ENCODE measurements at places on chromosomes 11 and 22.

GRCh38 chr11:124880958-124881357, 15.7 kb downstream of the ROBO3 start:
- no peak overlapping the region for H3K27ac ChIP-seq
- peaks cover 37% of the 10 kb centered on the region for H3K4me1 ChIP-seq
- H3K4me3 ChIP-seq = no peak overlapping the region
- no peaks in the 10 kb centered on the region for H3K27me3 ChIP-seq
- no peak for DNase-seq

DNA sequence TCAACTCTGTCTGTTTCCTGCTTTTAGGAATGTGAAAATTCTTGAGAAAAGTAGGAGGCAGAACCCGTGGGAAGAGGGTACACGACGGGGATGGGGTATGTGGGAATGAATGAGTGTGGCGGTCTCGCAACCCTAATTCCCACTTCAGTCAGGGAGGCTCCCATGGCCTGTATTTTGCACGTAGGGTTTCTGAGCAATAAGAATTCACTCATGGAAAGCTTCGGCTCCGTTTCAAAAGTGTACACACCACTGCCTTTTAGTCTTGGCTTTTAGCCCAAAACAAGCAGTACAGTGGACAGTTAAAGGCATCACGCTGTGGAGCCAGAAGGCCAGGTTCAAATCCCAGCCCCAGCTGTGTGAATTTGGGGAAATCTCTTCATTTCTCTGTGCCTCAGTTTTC, 116.7 kb downstream of the MN1 start:
- peak overlapping the region; percentile 83 for H3K27ac ChIP-seq
- no peaks in the 10 kb centered on the region for H3K27me3 ChIP-seq
- no peak overlapping the region for H3K4me3 ChIP-seq
- H3K36me3 ChIP-seq = no peaks in the 10 kb centered on the region
- H3K4me1 ChIP-seq = peaks cover 23% of the 10 kb centered on the region

GRCh38 chr11:82907371-82907770, 5.8 kb downstream of the DDIAS start:
- H3K27me3 ChIP-seq = no peaks in the 10 kb centered on the region
- DNase-seq = no peak
- H3K27ac ChIP-seq = peak overlapping the region; percentile 75
- H3K4me3 ChIP-seq = no peak overlapping the region
- H3K36me3 ChIP-seq = no peaks in the 10 kb centered on the region

DNA sequence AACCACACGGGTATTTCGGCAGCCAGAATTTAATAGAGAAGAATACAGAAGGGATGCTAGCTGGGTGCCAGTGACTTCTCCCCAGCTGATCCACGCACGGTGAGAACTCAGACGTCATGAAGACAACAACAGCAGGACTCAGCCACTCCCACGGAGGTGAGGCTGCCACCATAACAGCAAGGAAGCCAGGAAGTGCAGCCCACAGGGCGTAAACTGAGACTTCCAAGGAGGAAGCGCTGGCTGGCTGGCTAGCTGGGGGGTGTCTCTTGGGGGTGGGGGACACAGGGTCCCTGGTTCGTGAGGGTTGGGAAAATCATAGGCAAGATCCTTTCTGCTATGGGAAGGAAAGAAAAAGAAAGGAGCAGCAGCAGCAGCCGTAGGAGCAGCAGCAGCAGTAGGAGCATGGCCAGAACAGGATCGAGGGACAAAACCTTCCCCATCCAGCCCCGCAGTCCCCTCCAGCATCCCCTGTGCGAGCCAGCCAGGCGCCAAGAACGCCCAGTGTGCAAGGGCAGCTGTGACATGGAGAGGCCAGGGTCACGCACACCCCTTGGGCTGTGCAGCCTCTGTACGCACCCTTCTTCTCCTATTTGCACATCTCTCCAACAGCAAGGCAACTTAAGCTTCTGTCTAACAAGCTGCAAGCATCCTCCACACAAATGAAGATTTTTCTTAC, 49.6 kb upstream of the SHANK2 start:
- H3K4me3 ChIP-seq = no peak overlapping the region
- H3K27me3 ChIP-seq = no peaks in the 10 kb centered on the region
- peak; percentile 2 for DNase-seq
- no peaks in the 10 kb centered on the region for H3K4me1 ChIP-seq

- no peaks in the 10 kb centered on the region for H3K27me3 ChIP-seq
- no peaks in the 10 kb centered on the region for H3K36me3 ChIP-seq
- no peak overlapping the region for H3K4me3 ChIP-seq
- no peaks in the 10 kb centered on the region for H3K4me1 ChIP-seq
- H3K27ac ChIP-seq = no peak overlapping the region
- DNase-seq = no peak
Observed at GRCh38 chr11:117885777-117886176, 9.3 kb upstream of the FXYD6 start.

GRCh38 chr11:44690651-44691050, 36.1 kb upstream of the TSPAN18 start:
- no peaks in the 10 kb centered on the region for H3K36me3 ChIP-seq
- H3K27me3 ChIP-seq = no peaks in the 10 kb centered on the region
- no peaks in the 10 kb centered on the region for H3K4me1 ChIP-seq
- no peak overlapping the region for H3K4me3 ChIP-seq

DNA sequence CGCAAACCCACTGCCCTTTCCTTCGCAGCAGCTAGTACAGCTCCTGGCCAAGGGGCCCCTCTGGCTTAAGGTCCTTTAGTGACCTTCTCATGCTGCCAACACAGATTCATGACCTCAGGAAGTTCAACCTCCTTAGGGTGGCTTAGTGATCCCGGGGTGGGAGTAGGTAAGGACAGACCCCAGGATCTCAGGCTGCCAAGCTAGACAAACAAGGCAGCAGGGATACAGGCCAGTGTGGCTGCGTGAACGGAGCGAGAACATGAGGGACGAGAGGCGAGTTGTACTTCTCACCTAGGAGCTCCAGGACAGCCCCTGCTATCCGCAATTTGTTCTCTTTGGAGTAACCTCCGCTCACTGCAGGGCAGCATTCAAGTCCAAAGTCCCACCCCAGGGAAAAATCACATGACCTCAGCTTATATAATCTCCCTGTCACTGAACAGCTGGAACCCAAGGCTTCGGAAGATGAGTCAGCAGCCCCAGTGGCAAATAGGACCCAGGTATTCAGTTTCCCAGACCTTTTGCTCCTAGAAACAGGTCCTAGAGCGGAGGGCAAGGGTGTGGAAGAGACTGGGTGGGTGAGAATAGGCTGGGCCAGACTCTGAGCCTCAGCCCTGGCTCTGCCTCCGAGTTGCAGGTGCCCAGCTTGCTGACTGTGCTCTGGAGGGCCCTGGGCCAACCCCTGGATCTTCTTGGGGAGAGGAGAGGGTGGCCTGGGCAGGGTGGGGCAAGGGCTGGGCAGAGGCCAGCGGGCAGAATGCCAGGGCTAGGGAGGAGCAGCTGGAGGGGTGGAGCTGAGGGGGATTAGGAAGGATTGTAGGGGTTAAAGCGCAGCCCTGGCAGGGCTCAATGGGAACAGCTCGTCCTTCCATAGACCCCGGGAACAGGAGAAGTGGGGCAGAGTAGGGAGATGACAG, 13.1 kb downstream of the USP2 start:
- no peaks in the 10 kb centered on the region for H3K27me3 ChIP-seq
- peaks cover 95% of the 10 kb centered on the region for H3K4me1 ChIP-seq
- H3K27ac ChIP-seq = peak overlapping the region; percentile 96
- no peaks in the 10 kb centered on the region for H3K36me3 ChIP-seq
- no peak overlapping the region for H3K4me3 ChIP-seq

DNA sequence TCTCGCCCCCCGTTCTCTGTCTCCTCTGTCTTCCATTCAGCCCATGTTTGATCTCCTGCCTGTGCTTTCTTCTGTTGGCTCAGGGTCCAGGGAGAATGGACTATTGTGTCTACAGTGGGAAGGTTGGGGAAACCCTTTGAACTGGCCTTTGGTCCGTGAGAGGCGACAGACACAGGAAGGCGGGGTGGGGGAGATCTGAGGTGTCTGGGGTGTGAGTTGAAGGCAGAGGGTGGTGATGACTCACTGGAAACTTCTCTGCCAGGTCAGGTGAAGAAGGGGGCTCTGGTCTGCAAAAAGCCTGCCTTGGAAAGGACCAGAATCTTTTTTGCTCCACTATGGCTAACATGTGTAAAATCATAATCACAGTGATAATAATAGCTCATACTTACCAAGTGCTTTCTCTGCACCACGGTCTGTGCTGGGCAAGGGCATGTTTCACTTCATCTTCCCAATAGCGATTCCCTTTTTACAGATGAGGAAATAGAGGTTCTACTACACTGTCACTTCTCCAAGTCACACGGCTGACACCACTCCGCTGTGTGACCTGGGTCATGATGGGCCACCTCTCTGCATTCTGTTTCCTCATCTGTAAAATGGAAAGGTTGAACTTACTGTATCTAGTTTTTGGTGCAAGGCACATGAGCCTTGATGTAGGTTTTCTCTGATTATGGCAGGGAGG, 99.8 kb upstream of the ALX4 start:
- no peak for DNase-seq
- H3K27me3 ChIP-seq = no peaks in the 10 kb centered on the region
- no peaks in the 10 kb centered on the region for H3K36me3 ChIP-seq
- H3K4me1 ChIP-seq = no peaks in the 10 kb centered on the region

GRCh38 chr11:1785749-1786413, 22.2 kb upstream of the CTSD start:
- H3K27ac ChIP-seq = no peak overlapping the region
- H3K4me3 ChIP-seq = no peak overlapping the region
- H3K36me3 ChIP-seq = no peaks in the 10 kb centered on the region
- no peak for DNase-seq
- H3K4me1 ChIP-seq = no peaks in the 10 kb centered on the region

GRCh38 chr11:129315781-129316579, 59.7 kb upstream of the BARX2 start:
- H3K36me3 ChIP-seq = no peaks in the 10 kb centered on the region
- H3K27ac ChIP-seq = no peak overlapping the region
- no peaks in the 10 kb centered on the region for H3K4me1 ChIP-seq
- H3K4me3 ChIP-seq = no peak overlapping the region

GRCh38 chr11:72818971-72819370, 4.8 kb downstream of the ATG16L2 start:
- H3K36me3 ChIP-seq = peaks cover 38% of the 10 kb centered on the region
- peaks cover 29% of the 10 kb centered on the region for H3K4me1 ChIP-seq
- no peak for DNase-seq

DNA sequence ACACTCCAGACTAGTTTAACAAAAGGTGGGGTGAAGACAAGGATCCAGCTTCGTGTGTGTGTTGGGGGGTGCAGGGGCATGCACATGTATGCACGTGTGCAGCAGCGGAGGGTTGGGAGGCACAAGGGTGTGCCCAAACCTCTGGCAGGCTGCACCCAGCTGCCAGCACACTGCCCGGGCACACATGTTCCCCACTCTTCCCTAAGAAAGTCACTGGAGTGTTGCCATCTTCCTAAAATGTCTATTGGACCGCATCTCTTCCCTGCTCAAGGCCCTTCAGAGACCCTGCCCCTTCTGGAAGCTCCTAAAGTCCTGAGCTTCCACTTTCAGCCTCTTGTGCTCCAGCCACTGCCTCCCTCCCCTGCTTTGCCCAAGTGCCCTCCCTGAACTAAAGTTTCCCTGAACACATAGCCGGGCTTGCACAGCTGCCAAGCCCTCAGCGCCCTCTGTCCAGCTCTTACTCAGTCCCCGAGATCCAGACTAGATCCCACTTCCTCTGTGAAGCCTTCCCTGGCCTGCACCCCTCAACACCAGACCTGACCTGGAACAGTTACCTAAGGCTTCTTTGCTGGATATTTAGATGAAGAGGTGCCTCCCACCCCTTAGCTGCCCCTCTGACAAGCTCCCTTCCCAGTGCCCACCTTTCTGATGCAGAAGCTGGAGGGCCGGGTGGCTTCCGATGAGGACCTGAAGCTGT, 6.0 kb downstream of the CFL1 start:
- no peaks in the 10 kb centered on the region for H3K4me1 ChIP-seq
- H3K27ac ChIP-seq = no peak overlapping the region
- no peak overlapping the region for H3K4me3 ChIP-seq

DNA sequence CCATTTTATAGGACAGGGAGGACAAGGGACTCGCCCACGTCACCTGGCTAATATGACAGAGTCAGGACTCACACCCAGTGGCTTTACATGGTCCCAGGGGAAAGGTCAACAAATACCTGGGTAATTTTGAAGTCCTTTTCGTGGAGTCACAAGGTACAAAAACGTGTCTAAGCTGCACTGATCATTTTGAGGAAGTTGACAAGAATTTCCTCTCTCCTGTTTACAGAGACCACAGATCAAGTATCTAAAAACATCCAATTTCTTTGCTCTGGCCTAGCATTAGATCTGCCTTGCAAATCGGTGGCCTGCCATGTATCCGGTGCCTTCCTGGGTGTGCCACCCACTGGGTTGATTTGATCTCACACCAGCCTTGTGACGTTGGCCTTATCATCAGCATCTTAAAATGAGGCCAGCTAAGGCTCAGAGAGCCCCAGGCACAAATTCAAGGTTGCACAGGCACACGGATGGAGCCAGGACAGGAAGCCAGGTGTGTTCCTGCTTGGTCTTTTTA, 17.6 kb downstream of the GDPD5 start:
- no peak overlapping the region for H3K27ac ChIP-seq
- no peak overlapping the region for H3K4me3 ChIP-seq
- H3K36me3 ChIP-seq = no peaks in the 10 kb centered on the region
- peaks cover 72% of the 10 kb centered on the region for H3K4me1 ChIP-seq
- H3K27me3 ChIP-seq = no peaks in the 10 kb centered on the region

GRCh38 chr11:67344264-67344663, 9.1 kb downstream of the POLD4 start:
- H3K27ac ChIP-seq = no peak overlapping the region
- no peak overlapping the region for H3K4me3 ChIP-seq
- H3K4me1 ChIP-seq = no peaks in the 10 kb centered on the region
- no peaks in the 10 kb centered on the region for H3K27me3 ChIP-seq
- H3K36me3 ChIP-seq = no peaks in the 10 kb centered on the region

DNA sequence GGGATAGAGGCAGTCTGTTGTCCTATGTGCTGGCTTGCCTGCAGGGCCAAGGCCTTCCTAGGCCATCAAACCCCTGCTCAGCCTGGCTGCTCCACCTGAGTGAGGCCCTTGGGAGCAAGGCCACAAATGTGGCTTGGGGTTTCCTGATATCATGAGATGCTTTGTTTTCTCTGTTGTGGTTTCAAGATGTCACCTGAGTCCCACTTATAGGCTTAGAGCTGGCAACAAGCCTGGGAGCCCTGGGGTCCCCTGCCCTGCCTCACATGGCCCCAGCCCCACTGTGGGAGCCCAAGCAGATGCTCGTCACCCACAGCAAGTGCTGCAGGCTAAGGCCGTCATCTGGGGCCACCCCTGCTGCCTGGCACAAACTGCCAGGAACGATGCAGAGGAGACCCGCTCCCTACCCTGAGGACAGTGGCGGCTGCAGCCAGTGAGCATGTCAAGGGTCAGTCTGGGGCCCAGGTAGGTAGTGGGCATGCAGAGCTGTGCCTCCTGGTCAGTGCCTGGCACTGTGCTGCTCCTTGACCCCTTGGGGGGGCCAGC, 75.4 kb upstream of the KCNQ1OT1 start:
- H3K36me3 ChIP-seq = no peaks in the 10 kb centered on the region
- no peak overlapping the region for H3K27ac ChIP-seq
- H3K4me3 ChIP-seq = no peak overlapping the region
- H3K27me3 ChIP-seq = no peaks in the 10 kb centered on the region
- H3K4me1 ChIP-seq = peaks cover 21% of the 10 kb centered on the region
- DNase-seq = no peak
